ENCODE measurements at places on chromosomes 5 and 9. TPM values are rescaled to one million over a fixed set of nuclear protein-coding genes. Genes with fewer than 3 reads are reported as not detected.

DNA sequence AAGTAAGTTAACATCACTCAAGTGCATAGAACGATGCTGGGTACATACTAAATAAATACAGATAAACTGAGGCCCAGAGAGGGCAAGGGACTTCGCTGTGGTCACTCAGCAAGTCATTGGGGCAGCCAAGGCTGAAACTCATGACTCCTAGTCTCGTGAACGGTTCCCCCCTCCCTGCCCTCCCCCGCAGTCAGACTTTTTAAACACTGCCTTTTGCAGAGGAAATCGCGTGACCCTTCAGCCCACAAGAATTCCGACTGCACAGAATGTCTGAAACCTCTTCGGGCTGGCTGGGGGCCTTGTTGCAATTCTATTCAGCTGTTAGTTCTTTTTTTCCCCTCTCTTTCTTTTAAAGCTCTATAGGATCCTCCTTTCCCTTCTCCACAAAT lies 28.1 kb downstream of the NEK6 start:
- H3K4me3 ChIP-seq = peak overlapping the region; percentile 57
- H3K36me3 ChIP-seq = no peaks in the 10 kb centered on the region
- H3K4me1 ChIP-seq = peaks cover 54% of the 10 kb centered on the region
- H3K27ac ChIP-seq = peak overlapping the region; percentile 96
- H3K27me3 ChIP-seq = no peaks in the 10 kb centered on the region
- DNase-seq = peak; percentile 85

DNA sequence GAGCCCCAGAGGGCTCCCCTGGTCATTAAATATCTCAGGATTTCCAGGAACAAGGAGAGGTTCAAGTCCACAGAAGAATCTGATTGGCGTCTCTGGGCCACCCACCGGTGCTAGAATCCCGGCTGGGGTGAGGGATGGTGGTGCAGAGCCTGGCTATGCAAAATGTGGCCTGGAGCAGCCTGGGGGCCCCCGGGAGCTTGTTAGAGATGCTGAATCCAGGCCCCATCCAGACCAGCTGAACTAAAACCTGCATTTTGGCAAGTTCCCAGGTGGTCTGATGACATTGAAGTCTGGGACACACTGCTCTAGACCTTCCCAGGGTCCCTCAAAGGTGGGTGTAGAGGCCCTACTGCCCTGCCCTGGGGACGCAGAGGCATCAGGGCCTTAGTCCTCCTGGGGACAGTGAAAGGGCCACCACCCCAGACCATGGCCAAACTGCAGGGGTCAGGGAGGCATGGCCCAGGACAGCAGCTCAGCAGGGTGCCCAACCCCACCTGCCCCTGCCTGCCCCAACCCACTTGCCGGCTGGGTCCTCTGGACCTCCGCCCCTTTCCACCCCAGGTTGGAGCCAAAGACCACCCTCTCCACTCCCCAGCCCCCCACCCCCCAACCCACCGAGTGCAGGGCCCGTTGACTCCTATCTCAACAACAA lies 34.7 kb downstream of the ADAMTS2 start:
- H3K4me3 ChIP-seq = no peak overlapping the region
- H3K27ac ChIP-seq = no peak overlapping the region
- H3K27me3 ChIP-seq = no peaks in the 10 kb centered on the region

GRCh38 chr5:9207817-9208418 lies 338.0 kb downstream of the SEMA5A start:
- H3K27me3 ChIP-seq = no peaks in the 10 kb centered on the region
- no peaks in the 10 kb centered on the region for H3K36me3 ChIP-seq
- no peak overlapping the region for H3K27ac ChIP-seq
- no peaks in the 10 kb centered on the region for H3K4me1 ChIP-seq
- DNase-seq = no peak

- H3K27ac ChIP-seq = no peak overlapping the region
- H3K4me3 ChIP-seq = no peak overlapping the region
- no peaks in the 10 kb centered on the region for H3K4me1 ChIP-seq
- H3K36me3 ChIP-seq = no peaks in the 10 kb centered on the region
- peaks cover 5% of the 10 kb centered on the region for H3K27me3 ChIP-seq
Observed at GRCh38 chr9:84486663-84487062, 146.1 kb upstream of the SLC28A3 start.

DNA sequence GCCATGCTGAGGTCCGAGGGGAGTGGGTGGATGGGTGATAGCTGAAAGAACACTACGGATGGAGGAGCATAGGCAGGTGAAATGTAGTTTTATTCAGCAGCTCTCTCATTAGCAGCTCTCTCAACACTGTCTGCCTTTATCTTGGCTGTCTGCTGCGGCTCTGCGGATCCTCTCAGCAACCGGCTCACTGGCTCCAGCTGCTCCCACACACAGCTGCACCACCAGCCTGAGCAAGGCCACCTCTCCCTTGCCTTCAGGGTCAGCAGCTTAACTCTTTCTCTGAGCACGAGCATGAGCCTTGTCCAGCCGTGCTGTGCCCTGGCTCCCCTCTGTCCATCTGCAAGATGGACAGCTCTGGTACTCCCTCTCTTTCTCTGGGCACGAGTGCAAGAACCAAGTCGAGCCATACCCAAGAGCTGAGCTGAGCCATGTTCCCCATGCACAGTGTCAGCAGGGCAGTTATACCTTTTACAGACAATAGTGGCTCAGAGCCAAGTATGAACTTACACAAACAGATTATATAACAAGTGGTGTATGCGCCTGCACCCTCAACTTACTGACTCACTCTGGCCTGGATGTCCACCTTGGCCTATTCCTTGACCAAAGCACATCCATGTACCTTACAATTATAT lies 108.5 kb downstream of the MACIR start:
- H3K36me3 ChIP-seq = no peaks in the 10 kb centered on the region
- H3K4me1 ChIP-seq = no peaks in the 10 kb centered on the region
- no peak for DNase-seq
- no peak overlapping the region for H3K4me3 ChIP-seq

- H3K36me3 ChIP-seq = no peaks in the 10 kb centered on the region
- H3K27ac ChIP-seq = no peak overlapping the region
- no peak for DNase-seq
- no peaks in the 10 kb centered on the region for H3K27me3 ChIP-seq
Observed at GRCh38 chr9:81474792-81475191, 214.6 kb downstream of the TLE1 start.

DNA sequence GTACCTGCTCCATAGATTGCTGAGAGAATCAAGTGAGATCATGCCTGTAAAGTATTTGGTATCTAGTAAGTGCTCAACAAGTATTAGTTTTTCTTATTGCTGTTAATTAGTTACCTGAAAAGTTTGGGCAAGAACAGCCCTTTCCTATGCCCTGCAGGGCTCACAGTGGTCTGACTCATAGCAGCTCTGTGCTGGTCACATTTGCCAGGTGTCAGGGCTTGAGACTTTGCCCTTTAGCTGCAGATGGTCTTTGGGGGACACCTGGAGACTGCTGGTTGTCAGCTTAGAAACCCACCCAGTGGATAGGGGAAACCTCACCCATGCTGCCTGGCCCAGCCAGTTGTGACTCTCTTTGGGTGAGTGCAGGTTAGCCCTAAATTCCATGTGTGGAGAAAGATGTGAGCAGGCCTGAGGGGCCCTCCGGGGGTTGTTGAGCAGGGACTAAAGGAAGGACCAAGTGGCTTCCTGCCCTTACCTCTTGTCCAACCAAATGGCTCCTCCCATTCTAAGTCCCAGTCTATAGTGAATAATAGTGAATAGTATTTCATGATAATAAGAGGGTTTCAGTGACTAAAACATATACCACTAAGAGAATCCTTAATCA lies 9.0 kb downstream of the COL27A1 start:
- DNase-seq = no peak
- H3K4me3 ChIP-seq = no peak overlapping the region
- peaks cover 5% of the 10 kb centered on the region for H3K27me3 ChIP-seq
- H3K27ac ChIP-seq = no peak overlapping the region
- H3K4me1 ChIP-seq = peaks cover 7% of the 10 kb centered on the region

The TAF11L14 gene
- total RNA-seq = not detected

DNA sequence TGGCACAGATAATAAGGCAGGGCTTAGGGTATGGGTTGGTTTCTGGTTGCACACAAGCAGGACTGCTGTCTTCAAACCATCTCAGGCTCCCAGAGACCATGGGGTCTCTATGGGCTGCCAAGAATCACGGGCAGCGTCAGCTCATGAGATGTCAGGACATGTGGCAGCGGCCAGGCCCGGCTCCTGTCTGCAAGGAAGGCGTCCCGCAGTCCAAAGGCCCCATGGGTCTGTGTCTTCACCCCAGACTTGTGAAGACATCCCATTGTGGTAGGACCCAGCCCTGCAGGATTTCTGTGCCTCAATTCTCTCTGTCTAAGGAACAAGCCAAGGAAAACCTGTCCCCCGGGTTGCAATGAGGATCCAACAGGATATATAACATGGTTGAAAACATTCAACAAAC lies 32.6 kb downstream of the IPPK start:
- H3K4me1 ChIP-seq = peaks cover 5% of the 10 kb centered on the region
- H3K4me3 ChIP-seq = no peak overlapping the region
- H3K27ac ChIP-seq = no peak overlapping the region
- peaks cover 38% of the 10 kb centered on the region for H3K36me3 ChIP-seq

The FCN2 gene
- total RNA-seq = not detected

DNA sequence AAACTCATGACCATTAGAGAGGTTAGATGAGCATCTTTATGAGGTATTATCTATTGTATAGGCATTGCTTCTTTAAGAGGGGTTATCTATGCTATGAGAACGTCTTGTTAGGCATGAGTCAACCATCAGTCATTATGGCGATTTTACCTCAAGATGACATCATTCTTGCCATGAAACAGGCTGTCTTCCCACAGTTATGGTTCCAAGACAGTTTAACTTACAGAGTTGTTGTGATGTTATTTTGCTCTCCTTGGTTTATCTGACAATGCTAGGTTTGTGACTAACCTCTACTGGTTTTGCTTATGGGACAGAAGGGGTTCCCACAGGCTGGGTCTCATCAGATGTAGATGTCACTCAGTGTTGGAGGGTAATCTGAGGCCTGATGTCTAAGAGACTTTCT lies 1864.7 kb upstream of the ACO1 start:
- no peaks in the 10 kb centered on the region for H3K36me3 ChIP-seq
- H3K4me1 ChIP-seq = no peaks in the 10 kb centered on the region
- no peak overlapping the region for H3K27ac ChIP-seq
- no peak overlapping the region for H3K4me3 ChIP-seq
- no peak for DNase-seq
- H3K27me3 ChIP-seq = no peaks in the 10 kb centered on the region

DNA sequence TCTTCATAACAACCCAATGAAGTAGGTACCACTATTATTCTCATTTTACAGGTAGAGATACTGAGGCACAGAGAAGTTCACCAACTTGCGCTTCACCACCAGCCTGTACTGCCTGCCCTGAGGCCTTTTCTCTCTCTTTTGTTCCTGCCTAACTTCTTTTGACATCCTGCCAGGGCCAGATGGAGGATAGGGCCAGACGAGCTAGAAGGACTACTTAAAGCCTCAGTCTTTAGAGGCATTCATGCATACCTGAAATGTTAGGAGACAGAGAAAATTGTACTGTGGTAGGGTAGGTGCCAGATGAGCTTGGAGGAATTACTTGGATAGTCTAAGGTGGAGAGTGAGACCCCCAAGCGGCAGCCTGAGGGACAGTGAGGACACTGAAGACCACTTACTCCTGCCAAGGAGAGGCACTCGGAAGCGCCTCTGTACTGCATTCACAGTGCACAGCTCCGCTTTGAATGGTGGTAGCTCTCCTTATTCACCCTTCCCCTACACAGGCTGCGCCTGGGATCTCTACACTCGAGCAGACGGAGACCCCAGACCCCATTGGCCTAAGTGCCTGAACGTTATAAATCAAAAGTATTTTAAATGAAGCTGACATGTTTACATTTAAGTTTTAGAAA lies 6.2 kb upstream of the ORM1 start:
- H3K27ac ChIP-seq = no peak overlapping the region
- no peak overlapping the region for H3K4me3 ChIP-seq
- DNase-seq = no peak
- peaks cover 6% of the 10 kb centered on the region for H3K4me1 ChIP-seq
- H3K36me3 ChIP-seq = no peaks in the 10 kb centered on the region

DNA sequence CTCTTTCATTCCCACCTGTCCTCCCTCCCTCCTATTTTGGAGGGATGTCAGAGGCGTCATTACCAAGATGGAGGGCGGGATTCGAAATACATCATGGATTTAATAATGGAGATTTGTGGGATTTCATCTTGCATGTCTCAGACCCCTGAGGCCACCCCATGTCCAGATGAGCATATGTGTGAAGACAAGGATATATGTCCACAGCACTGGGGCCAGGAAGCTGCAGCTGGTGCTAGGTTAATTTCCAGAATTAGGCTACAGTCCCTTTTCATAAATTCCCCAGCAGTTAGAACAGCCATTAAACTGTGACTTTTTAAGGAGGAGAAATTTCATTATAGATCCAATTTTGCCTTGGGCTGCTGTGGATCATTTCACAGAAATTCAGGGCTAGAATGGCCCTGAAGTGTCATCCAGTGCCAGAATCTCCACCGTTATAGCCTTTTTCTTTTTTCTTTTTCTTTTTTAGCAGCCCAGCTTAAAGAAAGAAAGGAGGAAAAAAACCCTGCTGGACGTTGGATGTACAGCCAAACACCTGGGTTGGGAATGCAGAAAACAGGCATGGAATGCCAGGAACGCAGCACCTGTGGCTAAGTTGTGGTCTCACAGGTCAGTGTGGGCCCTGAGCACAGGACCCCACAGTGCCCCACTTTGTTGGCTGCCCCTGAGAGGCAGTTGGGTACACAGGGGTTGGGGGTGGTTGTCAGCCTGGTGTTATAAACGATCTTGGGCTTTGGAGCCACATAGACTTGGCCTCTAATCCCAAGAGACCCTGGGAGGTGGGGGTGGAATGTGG lies 50.2 kb upstream of the CXCL14 start:
- H3K27ac ChIP-seq = no peak overlapping the region
- no peaks in the 10 kb centered on the region for H3K4me1 ChIP-seq
- DNase-seq = no peak
- no peaks in the 10 kb centered on the region for H3K36me3 ChIP-seq
- peaks cover 2% of the 10 kb centered on the region for H3K27me3 ChIP-seq
- H3K4me3 ChIP-seq = no peak overlapping the region

DNA sequence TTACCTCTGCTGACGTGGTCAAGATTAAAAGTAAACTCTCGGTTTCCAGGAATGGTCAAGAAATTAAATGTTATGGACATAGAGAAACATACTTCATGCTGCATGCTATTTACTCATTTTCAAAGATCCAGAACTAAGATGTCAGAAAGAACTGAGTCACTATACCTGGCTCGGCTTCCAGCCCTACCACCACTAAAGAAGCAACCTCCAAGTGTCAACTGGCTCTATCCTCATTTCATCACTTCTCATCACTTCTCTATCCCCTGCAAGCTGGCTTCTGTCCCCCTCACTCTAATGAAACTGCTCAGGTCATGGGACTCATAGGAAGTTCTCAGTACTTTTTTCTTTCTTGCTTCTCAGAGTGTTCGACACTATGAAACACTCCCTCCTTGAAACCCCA lies 116.2 kb downstream of the CDK5RAP2 start:
- H3K27ac ChIP-seq = no peak overlapping the region
- DNase-seq = no peak
- peaks cover 37% of the 10 kb centered on the region for H3K36me3 ChIP-seq

The ZNF483 gene
- total RNA-seq = 2.6 TPM

DNA sequence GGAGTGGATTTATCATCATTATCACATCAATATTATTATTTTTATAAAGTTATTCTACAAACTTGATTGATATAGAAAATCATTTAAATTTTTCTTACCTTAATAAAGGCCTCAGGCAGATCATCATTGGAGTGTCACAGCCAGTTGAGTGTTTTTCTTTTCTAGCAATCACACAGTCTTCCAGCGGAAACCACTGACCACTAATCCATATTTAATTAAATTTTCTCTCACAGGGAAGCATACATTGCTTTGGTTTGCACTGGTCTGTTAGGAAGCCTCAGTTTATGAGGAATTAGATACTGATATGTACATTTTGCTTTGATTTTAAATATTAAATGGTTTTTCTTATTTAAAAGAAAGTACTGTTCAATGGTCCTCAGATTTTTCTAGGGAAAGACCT lies 6.7 kb downstream of the SPZ1 start:
- no peaks in the 10 kb centered on the region for H3K4me1 ChIP-seq
- DNase-seq = no peak
- H3K27me3 ChIP-seq = no peaks in the 10 kb centered on the region

Data from activated CD8-positive, alpha-beta T cell treated with anti-CD3 and anti-CD28 coated beads for 36 hours (primary cell).